ENCODE measurements at places on chromosomes 1 and 21. TPM values are rescaled to one million over a fixed set of nuclear protein-coding genes. Genes with fewer than 3 reads are reported as not detected.

Gene INSRR
- total RNA-seq, result not detected

Gene FAM177B
- total RNA-seq, result not detected

Gene PIK3R3
- total RNA-seq, result 21.7 TPM

Gene OR2T35
- total RNA-seq, result not detected
